ENCODE measurements at places on chromosomes 3 and 15.

DNA sequence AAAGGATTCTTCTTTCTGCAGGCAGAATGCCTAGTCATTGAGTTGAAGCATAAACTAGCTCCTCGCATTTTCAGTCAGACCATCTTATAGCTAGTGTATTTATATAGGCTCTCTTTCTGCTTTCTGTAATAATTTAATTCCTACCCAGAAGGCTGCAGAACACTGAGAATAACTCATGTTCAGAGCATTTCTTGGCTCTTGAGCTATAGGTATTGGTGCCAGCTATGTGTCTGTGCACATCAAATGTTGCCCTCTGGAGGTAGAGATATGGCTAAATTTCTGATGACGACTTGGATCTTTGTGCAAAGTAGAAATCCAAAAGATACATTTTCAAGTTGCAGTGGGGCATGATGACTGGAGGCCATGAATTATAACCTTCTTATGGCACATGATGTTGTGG is 336.2 kb upstream of the TPM1 start:
- DNase-seq, result no peak

DNA sequence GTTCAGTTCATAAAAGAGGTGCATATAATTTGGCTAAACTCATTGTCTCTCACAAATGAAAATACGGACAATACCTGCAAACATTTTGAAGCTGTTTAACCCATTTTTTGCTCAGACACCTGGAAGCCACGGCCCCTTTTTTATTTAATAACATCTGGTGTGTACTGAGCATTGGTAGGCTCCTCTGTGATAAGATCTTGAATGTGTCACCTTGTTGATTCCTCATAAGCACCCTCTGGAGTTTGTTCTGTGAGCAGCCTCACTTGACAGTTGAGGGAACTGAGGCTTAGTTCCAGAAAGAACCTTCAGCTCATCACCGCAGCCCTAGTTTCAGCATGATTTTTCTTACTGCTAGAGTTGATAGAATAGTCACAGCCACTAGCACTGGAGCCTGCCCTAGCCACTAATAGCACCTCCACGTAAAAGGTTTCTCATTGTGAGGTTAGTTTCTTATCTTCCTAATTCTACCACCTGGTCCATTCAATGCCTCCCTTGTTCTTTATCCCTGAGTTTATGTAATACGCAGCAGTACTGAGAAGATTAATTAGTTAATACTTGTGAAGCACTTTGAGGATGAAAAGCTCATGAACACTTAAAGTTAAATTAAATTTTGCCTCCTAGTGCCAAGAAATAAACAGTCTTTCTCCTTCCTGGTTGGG is 71.9 kb downstream of the ITPR1 start:
- DNase-seq, result no peak

- no peak for DNase-seq
Measured at GRCh38 chr3:86708893-86709292, 282.1 kb downstream of the VGLL3 start.

DNA sequence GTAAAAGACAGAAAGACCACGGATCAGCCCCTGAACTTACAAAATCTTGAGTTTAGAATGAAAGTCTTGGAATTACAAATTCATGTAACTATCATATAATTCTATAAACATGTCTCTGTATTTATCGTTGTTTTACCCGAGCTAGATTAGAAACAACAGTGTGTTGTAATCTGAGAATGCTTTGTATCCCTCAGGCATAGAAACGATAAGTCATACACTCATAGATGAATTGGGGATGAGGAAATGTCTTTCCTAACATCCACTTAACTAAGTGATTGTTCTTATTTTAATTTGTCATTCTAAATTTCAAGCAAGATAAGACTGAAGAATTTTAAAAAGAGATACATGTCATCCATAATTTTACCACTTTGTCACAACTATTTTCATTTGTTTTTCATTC is 165.3 kb downstream of the RYR3 start:
- no peak for DNase-seq

- no peak for DNase-seq
Measured at GRCh38 chr3:46221391-46221790, 13.3 kb upstream of the CCR1 start.

DNA sequence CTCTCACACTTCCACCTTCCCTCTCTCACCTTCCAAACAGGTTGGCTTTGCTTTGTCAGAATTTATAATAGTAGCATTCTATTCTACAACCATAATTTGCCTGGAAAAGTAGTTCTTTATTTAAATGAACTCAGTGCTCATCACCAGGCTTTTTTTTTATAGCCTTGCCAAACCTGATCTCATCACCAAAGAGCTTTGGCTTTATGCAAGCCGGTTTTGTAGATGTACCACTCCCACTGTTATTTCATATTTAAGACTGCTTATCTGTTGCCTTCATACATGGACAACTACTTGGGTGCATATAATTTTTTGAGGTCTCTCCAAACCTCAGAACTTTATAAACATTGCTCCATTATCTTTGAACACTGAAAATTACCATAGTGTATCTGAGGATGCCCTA is 246.1 kb upstream of the PPP2R3A start:
- DNase-seq, result no peak

DNA sequence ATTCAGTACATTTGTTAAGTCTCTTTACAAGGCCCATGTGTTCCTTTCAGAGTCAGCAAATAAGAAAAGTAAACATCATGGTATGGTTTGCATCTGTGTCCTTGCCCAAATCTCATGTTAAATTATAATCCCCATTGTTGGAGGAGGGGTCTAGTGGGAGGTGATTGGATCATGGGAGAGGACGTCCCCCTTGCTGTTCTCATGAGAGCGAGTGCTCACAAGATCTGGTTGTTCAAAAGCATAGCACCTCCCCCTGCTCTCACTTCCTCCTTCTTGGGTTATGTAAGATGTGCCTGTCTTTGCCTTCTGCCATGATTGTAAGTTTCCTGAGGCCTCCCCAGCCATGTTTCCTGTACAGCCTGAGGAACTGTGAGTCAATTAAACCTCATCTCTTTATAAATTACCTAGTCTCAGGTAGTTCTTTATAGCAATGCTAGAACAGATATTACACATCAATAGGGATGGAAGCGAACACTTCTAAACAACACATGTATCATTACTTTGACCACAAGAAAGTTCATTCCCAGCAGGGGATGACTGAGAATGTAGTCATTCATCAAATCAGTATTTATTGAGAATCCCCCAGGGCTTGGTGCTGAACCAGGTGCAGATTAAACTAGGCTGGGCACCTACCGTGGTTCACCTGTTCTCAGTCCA is 4.1 kb downstream of the EFCAB12 start:
- no peak for DNase-seq

- no peak for DNase-seq
Measured at GRCh38 chr3:89795506-89795905, 688.1 kb downstream of the EPHA3 start.

DNA sequence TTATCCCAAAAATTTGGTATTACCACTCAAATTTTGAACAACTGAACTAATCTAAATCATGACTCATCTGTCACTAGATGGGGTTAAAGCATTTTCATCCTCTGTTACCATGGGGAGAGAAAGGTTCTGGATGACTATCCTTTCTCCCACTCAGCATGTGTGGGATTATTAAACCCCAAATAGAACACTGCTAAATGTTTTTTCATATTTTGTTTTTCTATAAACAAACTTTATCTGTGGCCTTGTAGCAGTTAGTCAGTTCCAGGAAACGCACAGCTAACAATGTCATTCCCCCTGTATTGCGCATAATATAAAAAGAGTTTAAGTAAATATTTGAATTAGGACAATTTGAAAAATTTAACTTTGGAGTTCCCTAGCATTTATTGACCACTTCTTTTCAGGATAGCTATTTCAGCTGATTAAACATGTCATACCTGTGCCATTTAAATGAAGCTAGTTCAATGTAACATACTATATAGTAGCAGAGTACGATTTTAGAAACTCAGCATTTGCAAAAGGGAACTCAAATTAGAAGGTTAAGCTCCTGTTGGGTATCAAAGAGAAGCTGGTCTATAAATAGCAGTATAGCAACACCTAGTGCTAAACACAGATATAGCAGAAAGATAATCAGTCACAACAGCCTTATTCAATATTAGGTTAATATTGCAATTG is 9.2 kb upstream of the TMEM212 start:
- DNase-seq, result no peak

DNA sequence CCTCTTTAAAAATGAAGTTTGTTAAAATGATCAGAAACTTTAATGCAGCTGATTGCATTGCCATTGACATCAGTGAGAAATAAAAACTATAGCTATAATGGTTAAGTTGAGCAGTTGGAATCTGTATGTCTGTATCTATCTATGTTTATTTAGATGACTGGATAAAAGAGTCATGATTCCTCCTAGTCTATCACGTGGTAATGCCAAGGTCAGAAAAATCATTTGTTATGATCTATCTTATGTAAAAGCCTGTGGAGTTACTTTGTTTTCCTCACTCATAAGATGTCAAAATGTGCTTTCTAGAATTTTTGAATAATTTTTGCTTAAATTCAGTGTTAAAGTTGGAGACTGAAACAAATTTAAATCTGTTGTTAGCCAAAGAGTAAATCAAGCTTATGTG is 63.3 kb downstream of the MBNL1 start:
- DNase-seq, result no peak

DNA sequence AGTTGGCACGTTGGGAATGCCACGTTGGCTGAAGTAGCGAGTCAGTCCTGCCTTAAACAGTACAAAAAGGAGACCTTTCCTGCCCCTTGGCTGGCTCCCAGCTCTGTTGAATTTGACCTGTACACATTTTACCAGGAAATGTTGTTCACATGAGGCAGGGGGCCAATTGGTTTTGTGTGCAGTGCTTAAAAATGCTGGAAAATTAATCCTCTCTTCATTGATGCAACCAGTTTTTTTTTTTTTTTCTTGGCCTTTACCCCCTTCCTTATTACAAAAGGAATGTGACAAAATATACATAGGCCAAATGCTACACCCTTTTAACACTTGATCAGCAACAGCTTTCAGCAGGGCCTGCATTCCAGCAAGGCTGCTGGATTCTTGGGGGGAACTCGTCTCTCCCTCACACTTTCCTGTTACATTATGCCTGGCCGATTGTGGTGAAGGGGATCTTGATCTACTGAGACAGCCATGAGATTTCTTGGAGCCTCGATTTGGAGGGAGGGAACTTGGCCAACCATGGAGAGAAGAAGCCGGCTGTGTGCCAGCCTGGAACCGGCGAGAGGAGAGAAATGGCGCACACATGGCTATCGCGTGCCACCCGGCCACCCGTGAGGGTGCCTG is 93.1 kb downstream of the DNASE1L3 start:
- no peak for DNase-seq

DNA sequence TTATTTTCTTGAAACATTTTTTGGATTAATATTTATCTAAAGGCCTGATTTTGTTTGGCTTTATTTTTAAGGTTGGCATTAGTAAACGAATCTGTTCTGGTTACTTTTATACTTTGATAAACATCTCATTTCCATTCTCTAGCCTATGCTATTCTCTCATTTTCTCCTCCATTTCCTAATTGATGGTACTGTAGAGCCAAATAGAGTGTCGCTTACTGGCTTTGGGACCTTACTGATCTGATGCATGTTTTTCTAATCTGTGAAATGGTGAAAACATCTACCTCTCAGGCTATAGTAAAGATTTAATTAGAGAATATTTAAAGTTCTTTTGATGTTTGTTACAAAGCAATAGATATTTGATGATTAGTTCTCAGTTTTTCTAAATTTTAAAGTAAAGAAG is 1.6 kb downstream of the LNP1 start:
- DNase-seq, result no peak

GRCh38 chr3:100082714-100083113 is 31.6 kb downstream of the FILIP1L start:
- DNase-seq, result no peak

DNA sequence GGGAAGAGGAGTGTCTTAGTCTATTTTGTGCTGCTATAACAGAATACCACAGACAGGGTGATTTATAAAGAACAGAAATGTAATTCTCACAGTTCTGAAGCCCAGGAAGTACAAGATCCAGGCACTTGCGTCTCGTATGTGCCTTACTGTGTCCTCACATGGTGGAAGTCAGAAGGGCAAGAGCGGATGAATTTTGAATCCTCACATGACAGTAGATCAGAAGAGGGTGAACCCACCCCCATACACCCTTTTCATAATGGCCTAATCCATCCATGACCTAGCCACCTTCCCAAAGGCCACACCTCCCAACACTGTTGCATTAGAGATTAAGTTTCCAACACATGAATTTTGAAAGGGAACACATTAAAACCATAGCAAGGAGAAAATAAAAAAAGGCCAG is 18.7 kb upstream of the ANXA2 start:
- DNase-seq, result no peak

- no peak for DNase-seq
Measured at GRCh38 chr15:66839506-66840112, 137.6 kb downstream of the SMAD6 start.

DNA sequence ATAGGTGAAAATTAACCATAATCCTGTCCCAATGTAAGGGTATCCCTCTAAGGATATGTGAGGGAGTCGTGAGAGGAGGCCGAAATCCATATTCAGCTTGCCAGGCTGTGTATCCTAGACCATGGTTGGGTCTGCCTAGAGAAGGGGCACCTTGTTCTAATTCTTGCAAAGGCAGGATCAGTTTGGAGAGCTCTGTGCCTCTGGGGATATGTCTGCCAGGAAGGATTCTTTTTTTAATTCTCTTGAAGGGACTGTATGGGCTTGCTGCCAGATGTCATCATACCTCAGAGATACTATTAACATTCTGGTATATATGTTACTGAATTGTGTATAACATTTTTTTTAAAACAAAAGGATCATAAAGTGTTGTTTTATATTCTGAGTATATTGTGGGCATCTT is 2.4 kb downstream of the ATP1B3 start:
- DNase-seq, result no peak

DNA sequence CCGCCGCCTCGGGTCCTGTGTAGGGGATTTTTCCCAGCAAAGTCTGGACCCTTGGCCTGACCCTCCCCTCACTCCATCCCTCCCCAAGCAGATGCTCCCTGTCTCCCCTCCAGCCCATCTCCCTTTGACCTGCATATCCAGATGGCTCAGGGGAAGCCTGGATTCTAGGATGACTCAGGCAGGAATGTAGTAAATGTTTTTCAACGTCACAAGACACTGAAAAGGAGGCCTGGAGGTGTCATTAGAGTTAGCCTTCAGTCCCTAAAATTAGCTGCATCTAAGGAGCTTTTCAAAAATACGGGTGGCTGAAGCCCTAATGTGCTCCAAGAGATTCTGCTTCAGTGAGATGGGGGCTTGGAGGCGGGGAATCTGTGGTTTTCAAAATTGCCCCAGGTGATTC is 7.2 kb downstream of the ACAN start:
- DNase-seq, result no peak

- DNase-seq, result no peak
Measured at GRCh38 chr15:88690331-88690730, 51.5 kb downstream of the ISG20 start.

GRCh38 chr15:83324799-83325198 is 40.3 kb upstream of the BNC1 start:
- no peak for DNase-seq

Measured in amygdala (tissue), 56 donors.